ENCODE measurements at places on chromosomes 1 and 21.

DNA sequence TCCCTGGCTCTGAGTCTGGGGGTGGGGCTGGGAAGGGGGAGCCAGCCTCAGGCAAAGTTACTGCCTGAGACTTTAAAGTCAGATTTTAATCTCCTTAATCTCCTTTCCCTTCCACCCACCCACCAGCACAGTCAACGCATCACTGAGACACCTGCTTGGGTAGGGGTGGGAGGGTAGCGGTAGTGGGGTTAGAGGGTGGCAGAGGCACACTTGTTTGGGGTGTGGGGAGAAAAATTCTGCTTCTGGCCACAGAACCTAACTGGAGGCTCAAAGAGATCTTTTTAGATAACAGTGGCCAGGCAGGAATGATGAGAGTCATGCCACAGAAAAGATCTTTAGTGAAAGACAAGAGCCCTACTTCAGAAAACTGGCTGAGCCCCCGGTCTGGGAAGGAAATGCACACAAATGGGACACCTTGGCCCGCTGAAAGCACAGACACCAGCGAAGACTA is 44.1 kb downstream of the CD247 start:
- DNase-seq: no peak

- DNase-seq: no peak
Measured at GRCh38 chr1:156749419-156750118, 1.9 kb downstream of the HDGF start.

DNA sequence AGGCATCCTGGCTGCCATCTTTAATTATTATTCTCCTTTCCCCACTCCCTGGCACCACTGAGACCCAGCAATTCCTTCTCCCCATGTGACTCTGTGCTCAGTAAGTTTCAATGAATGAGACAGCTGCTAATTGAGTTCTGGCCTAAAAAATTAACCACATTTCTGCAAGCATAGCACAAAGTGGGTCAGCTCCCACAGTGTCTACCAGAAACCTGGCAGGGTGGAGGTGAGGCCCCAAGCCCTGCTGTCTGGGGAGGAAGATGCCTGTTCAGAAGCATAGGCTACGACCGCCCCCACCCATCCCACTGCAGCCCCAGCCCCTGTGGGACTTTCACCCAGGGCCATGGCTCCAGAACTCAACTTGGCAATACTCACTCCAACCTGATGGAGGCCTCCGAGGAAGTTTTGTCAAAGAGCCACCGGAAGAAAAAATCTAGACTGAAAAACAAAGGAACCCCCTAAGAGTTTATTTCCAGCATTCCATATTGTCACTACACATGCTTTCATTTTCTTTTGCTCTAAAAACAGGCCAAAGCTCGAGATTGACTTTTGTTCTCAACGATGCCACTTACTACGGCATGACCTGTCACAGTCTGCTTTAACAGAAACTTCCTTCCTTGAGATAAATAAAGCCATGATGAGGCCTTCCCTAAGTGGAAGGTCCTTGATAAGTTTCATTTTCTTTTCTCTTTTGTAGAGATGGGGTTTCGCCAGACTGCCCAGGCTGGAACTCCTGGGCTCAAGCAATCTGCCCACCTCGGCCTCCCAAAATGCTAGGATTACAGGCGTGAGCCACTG is 26.5 kb downstream of the TMEM63A start:
- DNase-seq: no peak

DNA sequence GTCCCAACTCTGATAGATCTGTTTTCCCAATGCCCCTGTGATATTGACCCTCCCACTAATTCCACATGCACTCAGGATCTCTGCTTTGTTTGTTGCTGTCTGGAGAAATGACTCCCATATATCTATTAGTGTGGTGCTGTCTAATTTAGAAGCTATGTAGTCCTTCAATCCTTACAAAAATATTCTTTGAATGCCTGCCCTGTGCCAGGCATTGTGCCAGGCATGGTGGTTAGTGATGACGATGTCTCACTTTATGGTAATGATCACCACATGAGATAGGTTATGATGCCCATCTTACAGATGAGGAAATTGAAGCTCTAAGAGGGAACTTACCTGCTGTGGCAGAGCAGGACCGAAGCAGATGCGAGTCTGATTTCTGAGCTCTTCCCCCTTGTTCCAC is 12.9 kb downstream of the MYOG start:
- DNase-seq: no peak

GRCh38 chr1:236518322-236518721 is 5.5 kb upstream of the LGALS8 start:
- no peak for DNase-seq

DNA sequence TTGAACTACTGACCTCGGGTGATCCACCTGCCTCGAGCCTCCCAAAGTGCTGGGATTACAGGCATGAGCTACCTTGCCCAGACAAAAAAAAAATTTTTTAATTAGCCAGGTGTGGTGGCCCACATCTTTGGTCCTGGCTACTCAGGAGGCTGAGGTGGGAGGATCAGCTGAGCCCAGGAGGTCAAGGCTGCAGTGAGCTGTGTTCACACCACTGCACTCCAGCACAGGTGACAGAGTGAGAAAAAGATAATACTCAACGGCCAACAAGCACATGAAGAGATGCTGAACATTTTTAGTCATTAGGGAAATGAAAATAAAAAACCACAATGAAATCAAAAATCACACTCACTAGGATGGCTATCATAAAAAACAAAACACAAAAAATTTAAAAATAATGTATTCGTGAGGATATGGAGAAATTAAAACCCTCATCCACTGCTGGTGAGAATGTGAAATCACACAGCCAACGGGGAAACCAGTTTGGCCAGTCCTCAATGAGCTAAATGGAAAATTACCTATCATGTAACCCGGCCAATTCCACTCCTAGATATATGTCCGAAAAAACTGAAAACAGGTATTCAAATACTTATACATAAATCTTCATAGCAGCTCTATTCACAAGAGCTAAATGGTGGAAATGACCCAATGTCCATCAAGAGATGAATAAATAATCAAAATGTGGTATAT is 41.2 kb downstream of the ENAH start:
- DNase-seq: no peak

All from hippocampal formation (tissue), 2 donors.